ENCODE measurements at places on chromosomes 1 and 21. TPM values are rescaled to one million over a fixed set of nuclear protein-coding genes. Genes with fewer than 3 reads are reported as not detected.
A peak's percentile ranks its signal among the peaks of the same experiment; 100 is the strongest.

Gene ZNHIT6
- 8.6 TPM for polyA plus RNA-seq

- no peak for DNase-seq
Observed at GRCh38 chr1:220487297-220487820, 40.6 kb upstream of the MARK1 start.

GRCh38 chr1:16146279-16147155 lies 9.4 kb downstream of the EPHA2 start:
- DNase-seq, result peak; percentile 90

Gene MTMR11
- polyA plus RNA-seq, result 1.6 TPM

DNA sequence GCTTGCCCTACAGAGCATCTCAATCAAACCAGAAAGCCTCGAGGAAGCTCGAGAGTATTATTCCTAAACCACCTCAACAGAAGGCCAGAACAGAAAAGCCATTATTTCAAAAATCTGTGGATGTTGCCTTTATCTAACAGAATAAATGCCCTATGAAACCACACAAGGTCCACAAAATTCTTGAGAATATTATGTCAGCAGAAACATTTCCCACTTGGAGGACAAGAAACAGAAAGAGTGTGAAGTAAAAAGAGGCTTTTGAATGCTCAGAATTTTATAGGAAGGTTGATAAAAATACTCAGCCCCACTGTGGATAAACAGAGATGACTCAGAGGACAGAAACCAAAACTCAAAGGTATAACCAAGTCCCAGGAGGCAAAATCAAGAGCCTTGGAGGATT lies 146.4 kb upstream of the LRRC7 start:
- no peak for DNase-seq

Gene CAPZA1
- 46.6 TPM for polyA plus RNA-seq

Gene TNFSF4
- 0.57 TPM for polyA plus RNA-seq

DNA sequence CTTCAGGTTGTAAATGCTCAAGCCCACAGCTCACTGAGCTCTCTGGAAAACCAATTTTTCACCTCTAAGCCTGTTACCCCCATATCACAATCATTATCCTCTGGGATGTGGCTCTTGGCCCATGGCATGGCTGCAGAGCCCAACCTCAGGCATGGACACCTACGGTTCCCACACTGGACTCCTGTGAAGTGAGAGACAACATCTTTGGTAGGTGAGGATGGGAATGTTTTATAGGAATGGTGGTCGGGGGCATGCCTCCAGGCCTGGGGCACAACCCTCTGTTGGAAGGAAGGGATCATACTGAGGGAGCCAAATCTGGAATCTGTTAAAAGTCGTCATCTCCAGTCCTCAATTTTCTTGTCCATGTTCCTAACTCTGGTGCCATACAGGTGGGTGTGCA lies 179.1 kb downstream of the FOXD2 start:
- peak; percentile 4 for DNase-seq

GRCh38 chr1:33367485-33368405 lies 46.8 kb upstream of the A3GALT2 start:
- DNase-seq, result peak; percentile 88
